HFF-Myc (cell line): ENCODE measurements at places on chromosomes 6 and 20.

GRCh38 chr6:25614052-25614451, 38.0 kb upstream of the SCGN start:
- DNase-seq = no peak

- no peak for DNase-seq
Measured at GRCh38 chr6:43944908-43945767, 175.1 kb downstream of the VEGFA start.

GRCh38 chr6:109793792-109794191, 102.7 kb downstream of the FIG4 start:
- peak; percentile 93 for DNase-seq

DNA sequence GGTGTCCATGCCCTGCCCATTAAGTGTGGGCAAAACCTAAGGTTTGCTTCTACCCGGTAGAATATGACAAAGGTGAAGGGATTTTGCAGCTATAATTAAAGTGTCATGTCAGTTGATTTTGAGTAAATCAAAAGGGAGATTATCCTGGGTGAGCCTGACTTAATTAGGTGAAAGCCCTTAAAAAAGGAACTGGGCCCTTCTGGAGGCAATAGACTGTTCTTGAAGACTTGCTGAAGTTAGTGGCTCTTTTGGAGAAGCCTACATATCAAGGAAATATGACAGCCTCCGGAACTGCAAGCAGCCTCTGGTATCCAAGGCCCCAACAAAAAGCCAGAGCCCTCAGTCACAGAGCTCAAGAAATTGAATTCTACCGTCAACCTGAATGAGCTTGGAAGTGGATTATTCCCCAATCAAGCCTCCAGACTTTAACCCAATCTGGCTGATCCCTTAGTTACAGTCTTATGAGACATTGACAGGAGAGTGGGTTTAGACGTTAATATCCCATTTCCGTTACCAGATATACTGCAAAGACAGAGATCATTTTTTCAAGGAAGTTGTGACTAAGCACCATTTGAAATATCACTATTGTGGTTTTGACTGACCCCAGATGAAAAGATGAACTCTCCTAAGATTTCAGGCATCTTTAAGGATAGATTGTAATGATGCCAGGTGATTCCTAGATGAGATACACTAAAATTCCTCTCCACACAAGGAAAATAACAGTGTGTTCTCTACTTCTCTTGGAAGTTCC, 303.4 kb downstream of the PLCB1 start:
- no peak for DNase-seq

GRCh38 chr20:56630506-56631317, 1.6 kb downstream of the TFAP2C start:
- DNase-seq = no peak

DNA sequence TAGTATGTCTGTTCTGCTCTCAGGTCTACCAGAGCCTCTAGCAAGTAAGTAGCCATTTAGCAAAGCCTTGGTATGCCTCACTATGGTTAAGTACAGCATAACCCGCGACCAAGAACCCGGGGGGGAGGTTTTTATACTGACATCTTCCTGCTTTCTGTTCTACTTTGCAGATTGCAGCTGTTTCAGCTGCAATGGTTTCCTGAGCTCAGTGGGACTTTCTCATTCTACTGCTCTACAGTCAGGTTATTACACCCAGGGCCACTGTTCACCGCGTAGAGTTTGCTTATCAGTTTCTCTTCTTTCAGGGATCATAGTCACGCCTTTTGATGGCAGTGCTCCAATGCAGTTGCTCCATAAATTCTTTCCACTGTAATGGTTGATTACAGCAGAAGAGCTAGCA, 631.3 kb downstream of the TFAP2A start:
- DNase-seq = no peak

GRCh38 chr6:96301781-96302180, 219.8 kb upstream of the UFL1 start:
- DNase-seq = no peak

- no peak for DNase-seq
Measured at GRCh38 chr20:34491226-34491931, 24.8 kb upstream of the DYNLRB1 start.

DNA sequence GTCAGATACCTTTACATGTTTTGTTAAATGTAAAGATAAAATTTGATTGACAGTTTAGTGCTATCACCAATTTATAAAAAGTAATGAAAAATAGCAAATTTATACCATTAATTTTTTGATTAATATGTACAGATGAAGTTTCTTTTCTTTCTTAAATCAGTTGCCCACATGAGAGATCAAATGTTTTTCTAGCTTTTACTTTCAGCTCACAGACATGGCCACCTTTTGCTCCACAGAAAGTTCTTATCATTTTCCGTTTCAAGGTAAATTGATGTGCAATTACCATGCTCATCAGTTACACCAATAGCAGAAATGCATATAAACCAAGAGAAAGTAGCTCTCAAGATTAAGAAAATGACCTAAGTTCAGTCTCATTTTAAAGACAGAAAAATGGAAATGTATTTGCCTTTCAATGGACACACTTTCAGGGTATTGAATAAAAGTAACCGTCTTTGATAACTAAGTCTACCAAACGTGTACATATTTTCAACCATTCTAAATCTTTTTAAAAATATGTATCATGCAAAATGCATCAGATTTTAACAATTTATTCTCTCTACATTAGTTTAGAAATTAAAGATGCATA, 16.6 kb upstream of the EXOC2 start:
- DNase-seq = no peak

DNA sequence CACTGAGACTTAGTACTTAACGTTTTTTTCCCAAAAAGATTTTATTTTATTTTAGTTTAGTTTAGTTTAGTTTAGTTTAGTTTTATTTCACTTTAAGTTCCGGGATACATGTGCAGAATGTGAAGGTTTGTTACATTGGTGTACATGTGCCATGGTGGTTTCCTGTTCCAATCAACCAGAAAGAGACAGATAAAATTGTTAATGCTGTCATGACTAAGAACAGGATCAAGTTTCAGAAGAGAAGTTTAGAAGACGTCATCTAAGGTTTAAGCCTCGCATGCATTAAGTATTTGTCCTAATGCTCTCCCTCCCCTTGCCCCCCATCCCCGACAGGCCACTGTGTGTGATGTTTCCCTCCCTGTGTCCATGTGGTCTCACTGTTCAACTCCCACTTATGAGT, 540.0 kb downstream of the KHDRBS2 start:
- DNase-seq = no peak

- DNase-seq = no peak
Measured at GRCh38 chr6:6880745-6881437, 226.9 kb upstream of the RREB1 start.

DNA sequence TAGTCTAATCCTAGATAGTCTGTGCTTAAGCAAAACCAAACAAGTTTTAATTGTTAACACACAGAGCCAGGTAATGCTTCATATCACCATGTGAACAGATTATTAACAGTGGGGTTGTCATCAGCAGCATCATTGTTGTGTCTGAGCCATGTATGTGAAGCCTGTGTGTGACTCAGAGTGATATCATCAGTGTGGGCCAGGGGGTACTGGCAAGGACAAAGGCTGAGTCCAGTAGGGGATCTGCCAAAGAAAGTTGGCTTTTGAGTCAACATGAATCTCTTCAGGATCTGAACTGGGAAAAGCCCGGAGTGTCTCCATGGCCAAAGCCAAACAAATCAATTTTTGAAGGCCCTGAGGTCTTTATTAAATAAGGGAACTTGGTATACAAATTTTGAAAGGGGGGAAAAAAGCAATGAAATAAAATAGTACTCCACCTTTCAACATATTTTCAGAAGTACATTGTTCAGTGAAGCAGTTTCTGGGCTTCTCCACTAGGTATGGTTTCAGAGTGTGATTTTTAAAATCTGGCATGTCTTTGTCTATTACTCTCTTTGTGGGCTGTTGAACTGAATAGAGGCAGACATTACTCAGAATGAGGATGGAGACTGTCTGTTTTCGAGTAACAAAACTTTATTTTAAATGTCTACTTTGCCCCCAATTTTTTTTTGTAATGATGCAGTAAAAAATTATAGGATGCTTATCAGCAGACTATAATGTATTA, 444.2 kb upstream of the JAG1 start:
- no peak for DNase-seq

- no peak for DNase-seq
Measured at GRCh38 chr6:44561060-44561623, 173.6 kb downstream of the CDC5L start.

DNA sequence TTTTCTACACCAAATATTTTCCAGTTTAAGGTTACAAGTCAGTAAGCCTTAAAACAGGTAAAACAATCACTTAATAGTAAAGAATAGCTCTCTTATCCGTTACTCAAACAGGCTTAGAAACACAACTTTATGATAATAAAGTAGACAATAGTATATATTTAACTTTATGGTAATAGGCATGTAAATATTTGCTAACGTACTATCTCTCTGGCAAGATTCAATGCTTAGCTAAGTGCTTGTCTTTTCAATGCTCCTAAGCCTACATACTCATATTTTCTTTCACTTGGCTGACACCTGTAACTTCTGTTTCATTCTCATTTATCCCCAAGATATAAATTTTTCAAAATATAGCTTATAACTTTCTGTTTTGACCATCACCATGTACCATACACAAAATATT, 358.2 kb downstream of the HTR1B start:
- DNase-seq = no peak

- DNase-seq = no peak
Measured at GRCh38 chr20:56465997-56466396, 2.4 kb upstream of the RTF2 start.

DNA sequence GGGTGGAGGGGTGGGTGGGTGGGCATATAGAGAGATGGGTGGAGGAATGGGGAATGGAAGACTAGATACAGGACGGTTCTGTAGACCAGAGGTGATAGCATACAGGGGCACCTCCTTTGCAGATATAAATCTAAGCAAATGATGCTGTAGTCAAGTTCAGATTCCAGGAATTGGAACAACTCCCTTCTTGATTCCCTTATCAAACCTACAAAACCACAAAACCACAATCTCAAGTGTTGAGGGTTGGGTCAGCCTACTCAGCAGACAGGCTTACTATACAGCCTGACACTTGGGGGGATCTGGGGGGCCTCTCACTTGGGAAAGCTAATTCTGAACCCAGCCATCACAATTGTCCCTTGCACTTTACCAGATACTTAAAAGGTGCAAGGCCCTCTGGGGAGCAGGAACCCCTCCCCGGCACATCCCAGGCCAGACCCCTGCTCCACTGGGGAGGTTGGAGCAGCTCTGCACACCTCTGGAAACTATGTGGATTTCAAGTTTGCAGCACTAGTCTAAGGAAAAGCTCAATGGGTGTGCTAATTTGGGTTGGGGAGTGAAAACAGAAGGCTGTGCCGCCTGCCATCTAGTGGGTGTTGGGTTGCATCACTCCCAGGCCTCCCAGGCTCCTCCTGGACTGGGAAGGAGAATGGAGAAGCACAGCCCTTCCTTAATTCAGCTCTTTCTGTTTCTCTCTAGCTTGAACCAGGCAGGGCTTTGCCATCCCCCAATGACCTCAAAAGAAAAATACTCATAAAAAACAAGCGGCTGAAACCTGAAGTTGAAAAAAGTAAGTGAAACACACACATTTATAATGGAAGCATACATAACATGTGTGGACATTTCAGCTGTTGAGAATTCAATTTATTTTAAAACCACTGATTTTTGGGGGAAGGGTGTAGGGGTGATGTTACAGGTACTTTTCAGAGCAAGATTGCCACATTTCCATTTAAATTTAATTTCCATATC, 121.2 kb upstream of the LAMP5 start:
- DNase-seq = no peak

DNA sequence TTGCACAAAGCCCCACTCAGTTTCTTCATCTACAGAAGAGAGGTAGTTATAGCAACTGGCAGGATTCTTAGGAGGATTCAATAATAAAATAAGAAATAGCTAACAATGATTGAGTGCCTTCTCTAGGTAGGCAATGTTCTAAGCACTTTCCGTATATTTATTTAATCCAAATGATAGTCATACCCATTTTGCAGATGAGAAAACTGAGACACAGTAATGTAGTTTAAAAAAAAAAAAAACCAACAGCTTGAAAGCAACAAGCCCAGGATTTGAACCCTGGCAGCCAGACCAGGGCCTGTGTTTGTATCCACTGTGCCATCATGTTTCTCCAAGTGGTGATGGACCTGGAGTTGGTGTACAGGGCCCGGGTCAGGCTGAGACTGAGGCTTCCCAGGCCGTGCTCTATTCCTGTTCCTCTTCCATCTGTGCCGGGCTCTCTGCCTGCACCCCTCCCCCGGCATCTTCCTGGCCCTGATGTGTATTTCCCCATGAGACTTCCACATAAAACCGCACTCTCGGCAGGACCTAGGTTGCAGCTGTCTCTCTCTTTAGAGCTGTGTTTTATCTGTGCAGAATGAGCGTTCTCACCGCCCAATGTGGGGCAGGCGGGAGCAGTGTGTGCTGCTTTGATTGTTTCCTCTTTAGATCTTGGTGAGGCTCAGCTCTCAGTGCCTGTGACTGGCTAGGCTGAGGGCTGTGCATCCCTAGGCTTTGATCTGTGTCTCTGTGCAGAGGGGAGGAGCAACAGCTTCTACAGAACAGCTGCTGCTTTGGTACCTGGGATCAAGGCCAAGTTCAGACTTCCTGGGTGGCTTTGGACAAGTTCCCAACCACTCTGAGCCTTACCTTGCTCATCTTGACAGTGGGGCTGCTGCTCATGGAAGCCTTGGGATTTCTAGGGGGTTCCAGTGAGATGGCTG, 49.5 kb downstream of the TOX2 start:
- no peak for DNase-seq

DNA sequence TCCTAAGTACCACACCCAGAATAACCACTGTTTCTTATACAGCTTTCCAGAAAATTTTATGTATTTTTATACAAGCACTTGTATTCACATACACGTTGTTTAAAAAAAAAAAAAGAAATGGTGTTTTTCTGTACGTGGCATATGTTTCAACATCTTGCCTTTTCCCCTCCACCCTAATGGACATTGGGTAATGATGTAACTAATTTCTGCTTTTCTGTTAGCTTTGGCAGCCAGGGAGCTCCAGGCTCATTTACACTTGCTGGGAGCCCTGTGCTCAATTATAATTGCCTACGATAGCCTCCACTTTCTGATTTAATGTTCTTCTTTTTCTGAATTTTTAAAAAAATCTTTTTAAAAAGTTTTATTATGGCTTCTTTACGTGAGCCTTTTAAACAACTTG, 352.4 kb downstream of the UTRN start:
- no peak for DNase-seq

DNA sequence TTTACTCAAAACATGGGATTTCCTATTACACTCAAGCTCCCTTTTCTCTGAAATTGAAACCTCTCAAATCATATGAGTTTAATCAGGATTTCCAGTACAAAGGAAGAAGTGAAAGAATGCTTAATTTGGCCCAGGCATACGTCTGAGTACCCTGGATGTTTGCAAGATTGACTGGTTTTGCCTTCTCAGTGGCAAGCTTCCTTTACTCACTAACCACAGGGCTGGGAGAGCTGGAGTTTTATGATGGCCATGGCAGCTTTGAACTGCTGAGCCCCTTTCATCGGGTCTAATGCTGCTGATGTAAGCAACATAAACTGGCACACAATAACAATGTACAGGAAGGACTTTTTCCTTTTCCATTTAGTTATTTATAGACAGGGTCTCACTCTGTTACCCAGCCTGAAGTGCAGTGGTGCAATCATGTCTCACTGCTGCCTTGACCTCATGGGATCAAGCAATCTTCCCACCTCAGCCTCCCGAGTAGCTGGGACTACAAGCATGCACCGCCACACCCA, 194.8 kb downstream of the SLC35F1 start:
- no peak for DNase-seq

GRCh38 chr6:4907602-4908001, 96.2 kb downstream of the RPP40 start:
- no peak for DNase-seq

- DNase-seq = no peak
Measured at GRCh38 chr6:36804563-36804962, 34.7 kb downstream of the CPNE5 start.
